ENCODE measurements at places on chromosomes 5 and 9.

DNA sequence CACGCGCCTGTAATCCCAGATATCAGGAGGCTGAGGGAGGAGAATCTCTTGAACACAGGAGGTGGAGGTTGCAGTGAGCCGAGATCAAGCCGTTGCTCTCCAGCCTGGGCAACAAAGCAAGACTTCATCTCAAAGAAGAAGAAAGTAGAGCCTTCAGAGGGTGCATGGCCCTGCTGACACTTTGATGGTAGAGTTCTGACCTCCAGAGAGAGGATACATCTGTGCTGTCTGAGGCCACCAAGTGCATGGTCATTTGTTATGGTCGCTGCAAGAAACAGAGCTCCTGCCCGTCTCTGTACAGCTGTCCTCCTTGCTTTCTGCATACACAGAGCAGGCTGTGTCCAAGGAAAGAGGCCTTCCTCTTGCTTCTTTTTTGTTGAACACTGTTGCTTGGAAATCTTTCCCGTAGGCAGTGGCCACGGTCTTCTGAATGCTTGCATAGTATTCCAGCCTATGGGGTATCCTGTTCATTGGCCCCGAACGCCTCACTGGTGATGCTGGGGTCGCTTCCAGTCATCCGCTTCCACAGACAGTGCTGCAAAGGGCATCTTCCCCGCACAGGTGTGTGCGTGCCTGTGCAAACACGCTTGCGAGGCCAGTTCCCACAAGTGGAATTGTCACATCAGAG, 36.8 kb upstream of the UNC5A start:
- DNase-seq = peak; percentile 4

GRCh38 chr9:4305065-4305985, 5.5 kb upstream of the GLIS3 start:
- no peak for DNase-seq

DNA sequence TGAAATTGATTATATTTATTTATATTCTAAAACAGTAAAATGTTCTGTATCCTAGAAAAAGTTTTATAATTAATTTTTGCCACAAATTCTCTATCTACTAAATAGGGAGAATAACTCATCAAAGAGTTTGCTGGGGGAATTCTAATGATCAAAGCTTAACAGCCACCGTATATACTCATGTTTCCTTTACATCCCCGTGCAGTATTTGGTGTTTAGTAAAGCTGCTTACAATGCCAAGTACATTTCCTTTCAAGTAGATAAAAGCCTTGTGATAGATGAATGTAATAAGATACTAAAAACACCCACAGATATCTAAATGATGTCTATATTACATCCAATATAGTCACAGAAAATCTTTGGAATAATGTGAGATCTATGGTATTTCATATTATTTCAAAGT, 312.2 kb downstream of the HCN1 start:
- DNase-seq = no peak

DNA sequence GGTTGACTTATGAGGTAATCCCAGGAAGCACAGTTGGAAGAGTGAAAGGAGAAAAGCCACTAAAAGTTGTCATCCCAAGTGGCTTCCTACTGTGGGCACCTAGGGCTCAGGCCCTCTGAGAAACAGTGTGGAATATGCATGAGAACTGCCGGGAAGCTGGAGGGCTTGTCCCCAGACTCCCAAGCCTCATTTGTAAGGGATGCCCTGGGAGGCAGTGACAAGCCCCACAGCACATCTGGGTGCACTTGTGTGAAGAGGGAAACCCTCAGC, 64.5 kb downstream of the SFXN1 start:
- no peak for DNase-seq

- no peak for DNase-seq
Measured at GRCh38 chr5:68277431-68277830, 61.9 kb downstream of the PIK3R1 start.

DNA sequence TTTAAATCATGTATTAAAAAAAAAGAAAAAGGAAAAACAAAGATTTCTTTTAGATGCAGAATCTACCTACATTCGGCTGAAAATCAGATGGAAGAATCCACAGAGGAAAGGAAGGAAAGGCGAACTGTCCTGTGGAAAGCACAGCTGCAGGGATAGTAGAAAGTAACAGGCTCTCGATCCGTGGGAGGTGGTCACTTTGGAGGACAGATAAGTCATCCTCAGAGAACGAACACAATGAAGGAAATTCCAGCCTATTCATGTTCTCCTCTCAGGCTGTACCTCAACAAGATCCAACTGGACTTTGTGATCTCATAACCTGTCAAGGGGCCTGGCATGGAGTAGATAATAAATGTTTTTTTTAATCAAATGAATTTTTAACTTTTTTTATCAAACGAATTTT, 72.8 kb downstream of the NR6A1 start:
- no peak for DNase-seq

DNA sequence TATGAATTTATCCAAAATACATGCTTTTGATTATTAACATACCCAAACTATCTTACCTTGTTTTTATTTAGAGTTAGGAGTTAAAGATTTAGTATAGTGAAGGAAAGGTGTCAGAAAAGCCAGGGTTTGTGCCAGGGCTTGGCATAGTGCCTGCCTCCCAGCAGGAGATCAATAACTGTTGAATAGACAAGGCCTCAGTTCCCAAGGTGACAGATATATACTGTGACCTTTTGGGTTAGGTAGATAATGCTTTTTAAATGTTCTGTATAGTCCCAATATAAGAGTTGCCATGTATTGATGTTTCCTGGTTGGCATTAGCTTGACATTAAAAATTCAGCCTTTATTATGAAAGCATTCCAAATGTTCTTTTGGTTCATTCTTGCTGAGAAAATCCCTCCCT, 121.8 kb downstream of the MCTP1 start:
- no peak for DNase-seq

Data from stimulated activated CD4-positive, alpha-beta T cell treated with anti-CD3 and anti-CD28 coated beads, Interleukin-2, amount 100 ng/mL, for 24 hours (primary cell).